CD8-positive, alpha-beta T cell (primary cell): ENCODE measurements at places on chromosomes 7 and 10. TPM values are rescaled to one million over a fixed set of nuclear protein-coding genes. Genes with fewer than 3 reads are reported as not detected.

DNA sequence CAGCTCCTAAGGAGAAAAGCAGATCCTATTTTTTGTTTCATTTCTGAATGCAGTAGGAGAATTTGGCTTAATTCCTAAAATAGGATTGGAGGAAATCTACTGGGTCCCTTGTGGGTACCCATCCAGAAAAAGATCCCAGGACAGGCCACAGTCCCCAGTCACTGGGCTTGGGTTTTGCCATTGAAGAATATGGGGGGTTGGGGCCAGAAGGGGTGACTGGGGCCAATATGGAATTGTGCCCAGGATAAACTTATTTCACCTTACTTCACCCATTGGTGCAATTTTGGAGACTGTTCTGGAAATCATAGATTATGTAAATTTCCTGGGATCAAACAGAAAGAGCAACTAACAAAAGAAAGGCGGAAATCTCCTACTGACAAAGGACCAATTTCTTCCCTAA is 5.0 kb downstream of the HOXA5 start:
- DNase-seq: no peak

DNA sequence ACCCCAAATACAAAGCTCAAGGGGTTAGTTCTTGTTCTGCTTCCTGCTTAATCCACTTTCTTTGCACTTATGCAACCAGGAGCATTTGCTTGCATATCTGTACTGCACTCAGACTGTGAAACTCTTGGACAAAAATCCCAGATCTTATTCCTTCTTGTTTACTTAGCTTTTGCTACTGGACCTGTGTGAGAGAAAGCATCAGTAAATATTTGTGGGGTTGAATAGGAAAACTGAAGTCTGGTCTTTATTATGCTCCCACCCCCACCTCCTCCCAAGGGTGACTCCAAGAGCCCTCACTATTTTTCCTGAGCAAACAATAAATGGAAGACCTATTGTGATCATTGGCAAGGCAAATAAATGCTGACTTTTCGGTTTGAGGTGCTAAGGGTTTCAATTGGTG is 57.1 kb upstream of the VSTM2A start:
- DNase-seq: no peak

- no peak for DNase-seq
These were observed 2.4 kb downstream of the KCNH2 start for GRCh38 chr7:150975536-150976319.

GRCh38 chr7:21543528-21544302 is 876 bp downstream of the DNAH11 start:
- no peak for DNase-seq

DNA sequence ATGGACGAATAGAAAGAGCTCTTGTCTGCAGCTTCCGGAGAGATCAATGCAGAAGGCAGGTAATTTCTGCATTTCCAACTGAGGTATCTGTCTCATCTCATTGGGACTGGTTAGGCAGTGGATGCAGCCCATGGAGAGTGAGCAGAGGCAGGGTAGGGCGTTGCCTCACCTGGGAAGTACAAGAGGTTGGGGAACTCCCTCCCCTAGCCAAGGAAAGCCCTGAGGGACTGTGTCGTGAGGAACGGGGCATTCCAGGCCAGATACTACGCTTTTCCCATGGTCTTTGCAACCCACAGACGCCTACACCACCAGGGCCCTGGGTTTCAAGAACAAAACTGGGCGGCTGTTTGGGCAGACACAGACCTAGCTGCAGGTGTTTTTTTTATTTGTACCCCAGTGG is 186.3 kb downstream of the ETV1 start:
- DNase-seq: no peak

DNA sequence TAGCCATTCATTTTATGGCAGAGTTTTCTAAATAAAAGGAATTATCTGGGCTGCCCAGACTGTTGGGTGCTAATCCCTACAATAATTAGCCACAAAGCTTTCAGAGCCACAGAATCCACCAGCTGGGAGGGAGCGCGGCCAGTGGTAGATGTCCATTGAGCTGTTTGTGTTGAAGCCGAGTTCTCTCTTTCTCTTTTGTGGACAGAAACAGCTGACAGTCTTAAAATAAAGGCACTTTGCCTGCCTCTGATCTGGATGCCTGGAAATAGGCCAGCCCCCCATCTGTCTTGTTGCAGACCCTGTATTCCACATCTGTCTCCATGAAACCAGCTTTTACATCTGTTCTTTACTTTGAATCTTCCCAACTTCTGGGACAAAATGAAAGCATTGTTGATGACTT is 66.1 kb downstream of the MTPN start:
- no peak for DNase-seq

DNA sequence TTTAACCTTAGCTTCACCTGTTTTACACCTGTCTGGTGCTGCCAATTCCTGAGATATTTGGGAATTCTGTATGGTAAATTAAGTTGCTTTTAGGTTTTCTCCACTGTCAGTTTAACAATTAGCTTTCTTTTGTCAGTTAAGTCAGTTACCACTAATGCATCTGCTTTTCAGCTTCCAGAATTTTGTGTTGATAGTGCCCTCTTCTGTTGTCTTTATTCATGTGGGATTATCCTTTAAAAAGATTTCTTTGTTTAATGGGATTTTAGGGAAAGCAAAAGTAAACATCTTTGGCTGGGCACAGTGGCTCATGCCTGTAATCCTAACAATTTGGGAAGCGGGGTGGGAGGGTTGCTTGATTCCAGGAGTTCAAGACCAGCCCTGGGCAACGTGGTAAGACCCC is 8.1 kb downstream of the TFAM start:
- DNase-seq: no peak

DNA sequence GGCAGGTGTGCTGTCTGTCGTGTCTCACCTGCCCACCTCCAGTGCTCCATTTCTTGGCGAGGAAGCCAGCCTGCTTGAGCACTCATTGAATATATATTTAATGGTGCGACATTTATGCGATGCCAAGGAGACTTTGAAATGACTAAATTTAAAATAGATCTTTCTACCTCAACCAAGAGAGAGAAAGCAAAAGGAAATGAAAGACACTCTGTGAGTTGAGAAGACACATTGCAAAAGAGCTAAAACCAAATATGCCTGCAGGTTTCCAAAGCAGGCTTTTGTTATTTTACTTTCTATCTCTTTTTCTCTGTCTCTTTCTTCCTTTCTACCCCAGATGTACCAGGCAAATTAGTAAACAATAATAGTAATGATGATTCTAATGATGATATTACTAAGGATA is 53.6 kb upstream of the AOAH start:
- DNase-seq: no peak

DNA sequence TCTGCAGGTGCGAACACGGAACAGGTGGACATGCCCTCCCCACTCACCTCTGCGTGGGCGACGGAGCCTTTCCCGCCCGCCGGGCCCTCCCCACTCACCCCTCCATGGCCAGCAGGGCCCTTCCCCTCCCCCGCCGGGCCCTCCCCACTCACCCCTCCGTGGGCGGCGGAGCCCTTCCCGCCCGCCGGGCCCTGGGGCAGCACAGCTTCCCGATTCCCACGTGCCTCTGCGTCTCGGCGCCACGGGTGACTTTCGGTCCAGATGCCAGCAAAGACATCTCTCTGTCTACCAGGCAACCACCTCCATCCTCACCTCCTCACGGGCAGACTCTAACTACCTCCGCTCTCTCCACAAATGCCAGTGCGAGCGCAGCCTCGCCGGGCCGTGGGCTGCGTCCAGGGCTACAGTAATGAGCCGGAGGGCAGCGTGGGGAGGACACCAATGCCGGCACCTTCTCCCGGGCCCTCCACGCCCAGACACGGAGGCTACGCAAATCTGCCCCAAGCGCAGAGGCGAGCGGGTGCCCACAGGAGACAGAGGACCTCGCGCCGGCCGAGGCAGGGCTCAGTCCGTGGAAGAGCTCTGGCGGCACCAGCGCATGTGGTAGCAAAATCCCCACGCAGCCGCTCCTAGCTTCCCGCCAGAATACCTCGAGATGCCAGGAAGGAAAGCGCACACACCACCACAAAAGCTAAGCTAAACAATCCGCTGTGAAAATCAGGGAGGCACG is 21.8 kb downstream of the GPER1 start:
- no peak for DNase-seq

DNA sequence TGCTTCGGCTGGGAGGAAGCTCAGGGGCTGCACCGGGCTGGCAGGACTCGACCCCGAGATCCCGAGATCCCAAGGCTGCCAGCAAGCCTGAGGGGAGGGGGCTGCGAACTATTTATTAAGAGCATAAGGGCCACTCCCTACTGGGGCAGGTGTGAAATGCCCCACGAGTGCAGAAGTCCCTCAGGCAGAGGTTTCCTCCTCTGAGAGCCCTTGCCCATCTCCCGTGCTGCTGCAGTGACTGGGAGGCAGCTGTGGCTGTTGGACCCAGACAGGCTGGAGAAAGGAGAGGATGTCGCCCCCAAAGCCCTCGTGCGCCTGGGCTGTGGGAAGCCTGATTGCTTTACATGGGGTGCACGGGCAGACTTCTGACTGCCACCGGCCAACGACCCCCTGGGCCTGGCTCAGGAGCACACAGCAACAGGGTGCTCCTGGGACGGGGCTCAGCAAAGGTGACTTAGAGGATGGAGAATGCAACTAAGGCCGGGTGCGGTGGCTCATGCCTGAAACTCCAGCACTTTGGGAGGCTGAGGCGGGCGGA is 39.8 kb downstream of the RGS10 start:
- no peak for DNase-seq

DNA sequence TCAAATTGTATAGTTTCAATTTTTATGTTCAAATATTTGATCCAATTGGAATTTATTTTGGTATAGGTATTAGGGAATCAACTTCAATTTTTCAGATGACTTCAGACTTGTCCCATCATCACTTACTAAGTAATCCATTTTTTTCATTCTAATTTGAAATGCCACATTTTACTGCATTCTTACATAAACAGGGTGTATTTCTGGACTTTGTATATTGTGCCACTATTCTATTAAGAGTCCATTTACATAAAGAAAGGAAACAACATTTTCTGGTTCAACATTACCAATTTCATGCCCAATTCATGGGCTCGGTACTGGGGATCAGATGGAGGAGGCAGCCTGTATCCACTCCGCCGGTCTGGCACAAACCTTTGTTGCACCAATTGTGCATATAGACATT is 15.8 kb downstream of the ECD start:
- DNase-seq: no peak

- no peak for DNase-seq
These were observed 106.0 kb downstream of the GALNT17 start for GRCh38 chr7:71237945-71238344.

- no peak for DNase-seq
These were observed 55.5 kb downstream of the COL1A2 start for GRCh38 chr7:94450044-94450697.

- no peak for DNase-seq
These were observed 180.0 kb downstream of the LRMDA start for GRCh38 chr10:75611172-75611992.

DNA sequence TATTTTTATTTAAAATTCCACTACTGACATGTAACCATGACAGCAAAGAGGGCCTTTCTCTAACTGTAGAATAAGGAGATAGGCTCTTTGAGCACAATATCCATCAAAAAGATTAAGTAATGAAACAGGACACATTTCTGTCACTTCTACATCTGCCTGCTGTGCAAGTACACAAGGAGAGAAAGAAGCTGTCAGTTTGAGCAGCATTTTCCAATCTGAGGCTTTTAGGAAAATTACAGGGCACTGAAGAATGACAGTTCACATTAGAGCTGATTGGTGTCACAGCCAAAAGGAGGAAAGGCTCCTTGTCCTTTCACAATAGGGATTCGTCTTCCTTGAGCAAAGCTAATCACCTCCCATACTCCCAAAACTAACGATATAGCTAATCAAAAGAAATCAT is 158.8 kb upstream of the TAC1 start:
- no peak for DNase-seq

AMPH gene
- total RNA-seq: not detected

VAX1 gene
- not detected for total RNA-seq

ANXA8 gene
- total RNA-seq: not detected

AKAP9 gene
- 61.3 TPM for total RNA-seq

LIPF gene
- not detected for total RNA-seq

ITIH2 gene
- total RNA-seq: not detected

POMZP3 gene
- 31.6 TPM for total RNA-seq

SNCG gene
- not detected for total RNA-seq
